ENCODE measurements at places on chromosomes 6 and 20.
A peak's percentile ranks its signal among the peaks of the same experiment; 100 is the strongest.

GRCh38 chr6:71886184-71887005, at the start of gene RIMS1:
TSS of gene RIMS1 (plus strand) at chr6:71886550. CDS start at chr6:71887024, 474 bp downstream.
- peak; percentile 41 for DNase-seq

DNA sequence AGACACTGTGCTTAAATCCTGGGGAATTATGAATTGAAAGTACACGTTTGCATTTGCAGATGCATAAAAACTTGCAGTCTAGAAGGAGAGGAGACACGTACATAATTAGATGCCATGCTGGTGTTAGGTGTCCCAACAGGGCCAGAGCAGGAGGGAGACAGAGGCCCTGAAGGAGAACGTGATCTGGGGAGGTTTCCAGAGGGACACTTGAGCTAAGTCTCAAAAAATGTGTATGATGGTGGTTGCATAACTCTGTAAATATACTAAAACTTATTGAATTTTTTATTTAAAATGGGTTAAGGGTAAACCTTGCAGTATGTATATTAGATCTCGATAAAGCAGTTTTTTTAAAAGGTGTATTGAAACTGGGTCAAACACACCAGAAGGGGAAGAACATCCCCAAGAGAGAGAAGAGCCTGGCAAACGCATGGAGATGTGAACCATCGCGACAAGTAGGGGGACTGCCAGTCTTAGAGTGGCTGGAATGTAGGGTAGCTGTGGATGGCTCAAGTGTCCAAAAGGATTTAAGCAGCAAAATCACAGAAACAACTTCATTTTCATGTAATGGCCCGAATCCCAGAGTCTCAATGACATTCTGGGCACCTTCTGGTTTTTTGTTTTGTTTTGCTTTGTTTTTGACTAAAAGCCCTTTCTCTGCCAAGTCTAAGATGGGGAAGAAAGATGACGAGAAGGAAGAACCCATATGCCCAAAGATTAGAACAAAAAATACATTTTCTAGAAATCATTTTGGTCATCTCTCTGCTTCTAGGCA, 15.3 kb downstream of the TRAF3IP2 start:
- DNase-seq = no peak

DNA sequence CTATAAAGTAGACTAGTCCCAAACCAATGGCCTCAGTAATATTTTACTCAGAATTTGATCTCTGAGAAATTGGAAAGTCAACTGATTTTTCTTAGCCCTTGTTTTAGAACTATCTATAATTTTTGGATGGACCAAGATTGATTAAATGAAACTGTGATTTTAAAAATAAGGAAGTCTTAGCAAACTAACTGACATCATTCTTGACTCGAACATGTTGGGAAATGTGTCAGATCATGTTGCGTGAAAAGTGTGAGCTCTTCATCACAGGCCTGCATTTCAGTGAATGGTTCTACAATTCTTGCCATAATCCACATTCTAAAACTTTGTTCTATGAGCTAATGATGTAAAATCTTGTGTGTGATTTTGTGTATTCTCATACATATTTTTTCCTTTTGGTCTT, 11.0 kb downstream of the TNFAIP3 start:
- DNase-seq = no peak

DNA sequence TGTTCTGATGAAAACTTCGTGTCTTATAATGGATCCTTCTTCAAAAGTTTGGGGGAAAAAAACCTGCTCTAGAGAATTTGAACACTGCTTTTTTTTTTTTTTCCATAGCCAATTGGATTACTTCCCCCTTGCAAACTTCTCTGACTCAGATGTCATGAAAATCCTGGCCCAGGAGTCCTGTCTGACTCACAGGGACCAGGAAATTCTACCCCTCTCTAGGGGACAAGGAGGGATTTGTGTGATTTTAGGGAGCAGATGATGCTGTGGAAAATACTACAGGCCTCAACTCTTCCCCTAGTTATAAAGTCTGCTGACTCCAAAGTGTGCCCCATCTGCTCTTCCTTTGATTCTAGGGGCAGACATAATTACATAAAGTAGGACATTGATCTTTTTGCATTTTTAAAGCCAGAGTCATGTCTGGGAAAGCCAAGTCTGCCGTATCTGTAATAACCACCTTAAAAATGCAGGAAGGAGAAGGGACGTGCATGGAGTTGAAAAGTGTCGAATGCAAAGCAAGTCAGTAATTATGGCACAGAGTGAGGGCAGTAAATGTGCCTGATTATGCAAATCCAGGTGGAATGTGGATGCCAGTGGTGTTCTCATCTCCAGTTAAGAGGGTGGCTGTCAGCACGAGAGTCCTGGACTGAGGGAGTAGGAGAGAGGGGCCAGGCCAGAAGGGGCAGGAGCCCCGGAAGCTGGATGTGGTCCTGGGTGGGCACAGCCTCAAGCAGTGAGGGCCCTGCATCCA, 144.3 kb upstream of the SULF2 start:
- DNase-seq = no peak

DNA sequence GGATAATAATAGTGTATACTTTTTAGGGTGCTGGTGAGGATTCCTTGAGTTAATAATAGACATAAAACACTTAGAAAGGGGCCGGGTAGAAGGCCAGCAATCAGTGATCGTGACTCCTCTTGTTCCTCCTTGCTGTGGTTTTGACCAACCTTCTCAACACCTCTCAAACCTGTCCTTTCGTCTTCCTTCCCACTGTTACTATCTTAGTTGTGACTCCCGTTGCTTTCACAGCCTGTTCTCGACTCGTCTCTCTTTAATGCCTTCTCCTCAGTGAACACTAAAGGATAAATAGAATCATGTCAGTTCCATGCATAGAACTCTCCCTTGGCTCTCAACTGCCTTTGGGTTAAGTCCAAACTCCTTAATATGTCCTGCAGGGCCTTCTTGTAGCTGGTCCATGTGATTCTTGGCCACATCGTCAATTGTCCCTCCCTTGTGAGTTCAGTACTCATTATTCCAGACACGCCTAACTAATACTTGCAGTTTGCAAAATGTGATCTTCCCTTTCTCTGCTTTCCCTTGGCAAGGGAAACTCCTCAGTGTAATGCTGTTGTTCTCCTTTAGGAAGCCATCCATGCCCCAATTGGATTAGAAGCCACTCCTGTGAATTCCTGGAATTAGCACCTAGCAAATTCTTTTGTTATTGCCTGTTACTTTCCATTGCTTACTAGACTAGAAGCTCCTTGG, 164.9 kb downstream of the UTRN start:
- DNase-seq = no peak

DNA sequence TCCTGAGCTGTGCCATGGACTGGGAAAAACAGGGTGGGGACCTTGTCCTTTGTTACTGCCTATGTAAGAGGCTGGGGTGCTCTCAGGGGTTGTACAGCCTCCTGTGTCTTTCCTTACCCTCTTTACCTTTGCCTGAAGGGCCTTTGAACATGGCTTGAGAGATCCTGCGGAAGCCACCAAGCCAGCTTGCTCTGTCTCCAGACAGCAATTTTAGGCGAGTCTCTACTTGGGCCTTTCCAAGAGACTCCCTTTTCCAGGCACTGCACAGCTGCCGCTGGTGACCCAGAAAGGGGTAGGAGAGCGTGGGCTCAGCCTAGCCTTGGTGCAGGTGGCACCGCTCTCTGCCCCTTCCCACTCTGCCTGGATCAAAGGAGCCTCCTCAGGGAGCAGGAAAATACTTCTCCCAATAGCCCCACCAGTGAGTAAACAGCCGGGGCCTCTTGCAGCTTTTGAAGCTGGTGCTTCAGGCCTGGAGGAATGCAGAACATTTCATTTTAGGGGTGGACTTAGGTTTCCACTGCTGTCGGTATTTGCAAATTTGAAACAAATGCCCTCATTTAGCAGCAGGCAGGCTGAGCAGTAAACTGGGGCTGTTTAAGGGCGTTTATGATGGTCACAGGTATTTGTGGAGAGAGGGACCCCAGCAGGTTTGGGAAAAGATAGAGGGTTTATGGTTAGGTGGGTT, 13.9 kb downstream of the PTK7 start:
- no peak for DNase-seq

DNA sequence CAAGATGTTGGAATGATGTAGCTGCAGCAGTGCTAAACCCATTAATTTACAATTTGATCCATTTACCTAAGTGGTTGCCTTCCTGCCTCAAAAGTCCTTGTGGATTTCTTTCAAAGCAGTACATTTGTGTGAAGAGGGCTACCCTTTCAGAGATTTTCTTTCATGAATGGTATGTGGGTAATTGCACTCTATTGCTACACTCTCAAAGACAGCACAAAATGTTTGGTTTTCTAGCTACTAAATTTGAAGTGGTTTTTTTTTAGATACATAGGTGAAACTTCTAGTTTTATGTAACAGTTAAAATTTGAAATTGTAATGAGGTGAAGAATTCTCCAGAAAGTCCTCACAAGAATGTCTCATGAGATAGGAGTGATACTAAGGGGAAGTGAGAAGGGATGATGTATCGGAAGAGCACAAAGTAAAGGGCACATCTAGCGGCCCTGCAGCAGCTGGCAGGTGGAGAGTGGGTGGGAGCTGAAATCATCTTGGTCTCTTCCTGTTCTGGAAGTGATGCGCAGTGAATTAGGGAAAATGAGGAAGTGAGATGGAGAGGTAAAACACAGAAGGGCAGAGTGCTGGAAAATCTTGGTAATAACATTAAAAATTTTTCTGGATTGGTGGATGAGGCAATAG, 236.8 kb upstream of the MAN1A1 start:
- no peak for DNase-seq

- no peak for DNase-seq
Measured at GRCh38 chr6:140317950-140318349, 943.5 kb upstream of the CITED2 start.

- DNase-seq = no peak
Measured at GRCh38 chr20:39716796-39717341, 754.7 kb downstream of the DHX35 start.

DNA sequence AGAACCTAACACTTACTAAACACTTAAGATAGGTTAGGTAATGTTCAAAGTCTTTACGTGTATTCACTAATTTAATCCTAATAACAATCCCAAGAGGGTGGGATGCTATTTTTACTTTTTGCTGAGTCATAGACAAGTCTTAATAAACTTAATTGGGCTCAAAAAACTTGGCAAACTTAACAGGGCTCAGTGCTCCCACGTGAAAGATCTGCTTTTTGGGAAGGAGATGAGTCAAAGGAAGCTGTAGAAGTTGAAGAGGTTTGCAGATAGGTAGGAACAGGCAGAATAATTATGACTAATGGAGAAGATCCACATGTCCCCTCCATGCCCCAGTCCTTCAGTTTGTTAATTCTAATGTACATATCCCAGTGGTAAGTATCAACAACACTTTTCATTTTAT, 44.5 kb upstream of the STMND1 start:
- DNase-seq = no peak

DNA sequence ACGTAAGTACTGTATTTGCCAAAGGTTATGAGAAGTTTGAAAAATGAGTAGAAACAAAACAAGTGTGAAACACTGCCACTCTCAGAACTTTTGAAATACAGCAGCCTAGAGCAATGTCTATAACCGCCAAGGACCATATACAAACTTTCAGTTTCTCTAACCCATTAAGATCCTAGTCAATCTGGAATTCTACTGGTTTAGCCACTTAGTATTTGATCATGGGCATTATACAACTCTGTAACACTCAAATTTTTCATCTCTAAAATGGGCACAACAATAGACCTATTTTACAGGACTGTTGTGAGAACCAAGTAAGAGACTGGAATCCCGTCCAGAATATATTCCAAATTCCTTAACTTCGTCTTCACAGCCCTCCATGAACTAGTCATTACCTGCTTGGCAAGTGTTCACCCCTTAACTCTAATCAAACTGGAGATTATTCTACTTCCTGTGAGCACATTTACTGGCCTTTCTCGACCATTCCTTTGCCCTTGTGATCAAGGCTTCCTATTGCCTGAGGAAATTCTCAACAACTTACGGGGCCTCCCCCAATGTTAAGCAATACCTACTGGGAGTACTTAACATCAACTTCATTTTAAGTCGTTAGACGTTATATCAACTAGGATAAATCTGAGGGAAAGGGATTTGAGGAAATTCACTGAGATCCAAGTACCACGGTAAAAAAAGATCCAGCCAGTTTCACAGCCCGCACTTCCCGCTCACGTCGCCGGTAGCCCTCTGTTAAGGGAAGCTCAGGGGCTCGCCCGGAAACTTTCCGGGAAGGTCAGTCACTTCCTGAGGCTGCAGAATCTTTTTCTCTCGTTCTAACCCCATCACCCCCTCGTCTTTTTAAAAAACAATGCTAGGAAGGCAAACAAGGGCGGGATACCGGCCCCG, 1.1 kb downstream of the EIF2S2 start:
- no peak for DNase-seq

- no peak for DNase-seq
Measured at GRCh38 chr6:132465530-132466485, 47.1 kb downstream of the STX7 start.

DNA sequence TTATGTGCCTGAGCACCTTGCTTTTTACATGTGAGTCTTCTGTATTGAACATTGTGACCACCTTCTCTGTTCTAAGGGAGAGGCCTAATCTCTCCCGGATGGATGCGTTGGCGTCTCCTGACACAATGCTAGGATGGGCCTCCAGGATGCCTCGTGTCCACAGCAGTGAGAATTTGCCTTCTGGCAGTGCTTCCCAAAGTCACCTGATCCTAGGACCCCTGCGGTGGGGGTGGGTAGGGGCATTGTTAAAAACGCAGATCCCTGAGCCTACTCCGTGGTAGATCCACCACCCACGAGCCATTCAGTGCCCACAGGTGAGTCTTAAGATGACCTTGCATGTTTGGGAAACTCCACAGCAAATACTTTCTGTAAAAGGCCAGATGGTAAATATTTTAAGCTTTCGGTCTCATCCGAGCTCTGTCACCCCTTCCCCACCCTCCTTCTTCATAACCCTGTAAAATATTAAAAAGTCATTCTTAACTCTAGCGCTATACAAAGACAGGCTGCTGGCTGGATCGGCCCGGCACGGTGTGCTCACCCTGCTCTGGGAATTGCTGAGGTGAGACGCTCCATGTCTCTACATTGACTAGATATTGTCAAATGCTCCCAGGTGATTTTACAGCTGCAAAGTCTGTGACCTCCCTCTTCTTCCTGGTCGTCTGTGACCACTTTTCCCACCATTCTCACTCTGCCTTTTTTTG, 106.7 kb upstream of the IYD start:
- no peak for DNase-seq

DNA sequence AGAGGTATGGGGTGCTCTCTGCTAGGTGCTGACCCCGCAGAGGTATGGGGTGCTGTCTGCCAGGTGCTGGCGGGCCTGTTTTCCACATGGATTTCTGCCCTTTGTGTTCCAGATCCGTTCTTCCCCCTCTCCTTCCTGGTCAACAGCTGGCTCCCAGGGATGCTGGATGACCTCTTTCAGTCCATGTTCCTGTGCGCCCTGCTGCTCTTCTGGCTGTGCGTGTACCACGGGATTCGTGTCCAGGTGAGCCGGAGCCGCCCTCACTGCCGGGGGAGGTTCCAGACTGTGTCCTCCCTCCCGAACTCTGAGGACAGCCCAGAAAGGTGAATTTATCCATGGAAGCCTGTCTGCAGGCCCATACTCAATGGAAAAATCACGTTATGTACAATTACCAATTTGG, 36.3 kb downstream of the DYNLT1 start:
- no peak for DNase-seq
